ENCODE measurements at places on chromosomes 2 and 18.

GRCh38 chr2:207283356-207283755 lies 117.6 kb upstream of the KLF7 start:
- DNase-seq: no peak

GRCh38 chr2:15173501-15173900 lies 387.6 kb downstream of the NBAS start:
- DNase-seq: no peak

DNA sequence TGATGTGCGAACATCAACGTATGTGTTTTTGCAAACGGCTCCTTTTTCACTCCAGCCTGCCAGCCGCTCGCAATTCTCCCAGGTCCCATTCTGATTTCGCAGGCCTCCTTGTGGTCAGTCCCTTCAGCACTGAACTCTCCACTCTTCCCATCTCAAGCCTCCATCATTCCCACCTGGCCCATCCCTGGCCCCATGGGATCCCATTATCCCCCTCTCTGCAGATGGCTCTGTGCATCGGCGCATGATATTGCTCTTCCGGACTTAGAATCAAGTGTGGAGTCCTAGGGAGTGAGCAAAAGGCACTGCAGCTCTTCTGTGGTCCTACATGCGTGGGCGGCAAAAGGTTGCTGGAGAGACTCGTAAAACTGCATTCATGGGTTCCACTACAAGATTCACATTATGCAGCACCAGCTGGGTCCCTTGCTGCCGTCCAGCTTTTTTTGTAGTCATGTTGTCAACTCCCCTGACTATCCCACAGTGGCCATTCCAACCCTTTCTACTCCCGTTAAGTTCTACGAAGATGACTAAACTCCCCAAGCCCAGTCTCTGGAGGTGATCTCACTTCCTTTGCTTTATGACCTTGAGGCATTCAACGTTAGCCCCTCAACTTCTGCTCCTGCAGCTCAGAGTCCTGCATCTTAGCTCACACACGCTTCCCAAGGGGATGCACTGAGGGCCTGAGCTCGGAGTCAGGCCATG lies 125.3 kb upstream of the NRP2 start:
- no peak for DNase-seq

DNA sequence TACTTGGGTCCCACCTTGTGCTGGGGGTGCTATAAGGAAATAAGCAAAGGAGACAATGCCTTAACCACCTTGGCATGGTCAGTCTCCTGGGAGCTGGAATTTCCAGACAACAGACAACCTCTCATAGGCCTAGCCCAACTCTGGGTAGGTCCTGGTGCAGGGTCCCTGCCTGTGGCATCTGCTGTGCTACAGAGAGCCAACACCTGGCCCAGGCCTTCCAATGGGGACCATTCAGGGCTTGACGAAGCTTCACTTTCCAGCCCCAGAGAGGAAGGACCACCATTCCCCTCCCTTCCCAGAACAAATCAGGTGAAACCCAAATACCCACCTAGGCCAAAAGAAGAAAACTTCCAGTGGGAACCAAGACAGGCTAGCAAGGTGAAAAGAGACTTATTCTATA lies 82.8 kb downstream of the SMAD7 start:
- no peak for DNase-seq

GRCh38 chr18:13433685-13434084 lies 215.1 kb downstream of the LDLRAD4 start:
- DNase-seq: no peak

- no peak for DNase-seq
Measured at GRCh38 chr2:238558456-238559099, 131.9 kb downstream of the ASB1 start.

GRCh38 chr2:123438251-123438650 lies 586.8 kb upstream of the CNTNAP5 start:
- DNase-seq: no peak

- DNase-seq: peak; percentile 88
Measured at GRCh38 chr18:54444319-54444914, 86.7 kb downstream of the C18orf54 start.

GRCh38 chr2:172888714-172889669 lies 153.3 kb downstream of the RAPGEF4 start:
- no peak for DNase-seq

- no peak for DNase-seq
Measured at GRCh38 chr18:24015639-24016631, 1.4 kb downstream of the TTC39C start.

- DNase-seq: no peak
Measured at GRCh38 chr2:152019732-152020131, 79.1 kb downstream of the CACNB4 start.

- peak; percentile 34 for DNase-seq
Measured at GRCh38 chr18:12233378-12233777, 20.8 kb upstream of the CIDEA start.

DNA sequence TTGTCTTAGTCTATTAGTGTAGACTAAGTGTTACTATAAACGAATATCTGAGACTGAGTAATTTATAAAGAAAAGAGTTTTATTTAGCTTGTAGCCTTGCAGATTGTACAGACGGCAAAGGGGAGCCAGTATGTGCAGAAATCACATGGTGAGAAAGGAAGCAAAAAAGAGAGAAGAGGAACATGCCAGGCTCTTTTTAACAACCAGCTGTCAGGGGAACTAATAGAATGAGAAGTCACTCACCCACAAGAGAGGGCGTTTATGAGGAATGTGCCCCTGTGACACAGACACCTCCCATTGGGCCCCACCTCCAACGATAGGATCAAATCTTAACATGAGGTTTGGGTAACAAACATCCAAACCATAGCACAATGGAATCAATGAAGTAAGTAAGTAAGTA lies 20.6 kb upstream of the ZNF804A start:
- no peak for DNase-seq

GRCh38 chr2:161138429-161138828 lies 21.8 kb upstream of the TANK start:
- DNase-seq: no peak

GRCh38 chr18:62196980-62197379 lies 9.9 kb downstream of the RELCH start:
- no peak for DNase-seq

DNA sequence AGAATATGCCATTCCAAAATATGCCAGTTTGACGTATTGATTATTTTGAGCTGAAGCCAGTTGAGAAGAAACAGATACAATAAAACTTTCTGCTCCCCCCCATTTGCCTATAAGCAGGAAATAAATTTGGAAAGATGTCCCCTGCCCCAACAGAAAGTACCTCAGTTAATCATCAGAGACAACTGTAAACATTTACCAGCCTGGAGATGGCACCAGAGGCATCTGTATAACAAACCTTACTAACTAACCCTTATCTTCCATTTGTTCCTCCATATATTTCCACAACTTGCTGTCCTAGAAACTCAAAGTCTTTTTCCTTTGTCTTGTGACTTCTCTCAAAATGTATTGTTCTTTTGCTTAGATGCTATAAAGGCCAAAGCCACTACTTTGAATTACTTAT lies 93.8 kb downstream of the AKAIN1 start:
- DNase-seq: no peak

DNA sequence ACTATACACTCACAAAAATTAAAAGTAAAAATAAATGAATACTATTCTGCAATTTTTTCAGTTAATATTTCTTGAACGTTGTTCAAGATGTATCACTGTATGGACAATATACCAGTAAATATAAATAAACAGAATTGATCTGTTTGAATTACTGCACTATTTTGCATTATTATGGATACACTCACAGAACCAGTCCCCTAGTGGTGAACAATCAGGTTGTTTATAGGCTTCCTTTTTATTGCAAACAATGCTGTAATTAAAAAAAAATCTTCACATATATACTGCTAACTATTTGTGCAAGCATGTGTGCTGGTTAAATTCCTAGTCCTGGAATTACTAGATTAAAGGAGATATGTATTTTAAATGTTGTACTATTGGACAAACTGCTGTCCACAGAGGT lies 306.0 kb downstream of the FBXO15 start:
- no peak for DNase-seq

DNA sequence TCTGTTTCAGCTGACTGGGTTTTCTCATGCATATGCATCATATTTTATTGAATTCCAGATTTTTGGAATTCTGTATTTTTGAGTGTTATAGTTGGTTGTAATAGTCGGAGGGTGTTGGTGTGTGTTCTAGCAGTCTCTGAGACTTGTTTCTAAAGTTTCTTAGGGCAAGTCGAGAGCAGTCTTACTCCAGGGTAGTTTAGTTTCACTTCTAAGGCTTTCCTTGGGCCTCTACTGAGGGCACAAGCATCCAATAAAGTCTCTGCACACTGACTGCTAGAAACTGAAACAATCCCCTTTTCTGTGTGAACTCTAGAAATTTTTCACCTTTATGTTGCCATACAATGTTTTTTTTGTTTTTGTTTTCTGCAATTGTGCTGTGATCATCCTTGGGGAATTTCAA lies 663.7 kb upstream of the LRATD1 start:
- no peak for DNase-seq

DNA sequence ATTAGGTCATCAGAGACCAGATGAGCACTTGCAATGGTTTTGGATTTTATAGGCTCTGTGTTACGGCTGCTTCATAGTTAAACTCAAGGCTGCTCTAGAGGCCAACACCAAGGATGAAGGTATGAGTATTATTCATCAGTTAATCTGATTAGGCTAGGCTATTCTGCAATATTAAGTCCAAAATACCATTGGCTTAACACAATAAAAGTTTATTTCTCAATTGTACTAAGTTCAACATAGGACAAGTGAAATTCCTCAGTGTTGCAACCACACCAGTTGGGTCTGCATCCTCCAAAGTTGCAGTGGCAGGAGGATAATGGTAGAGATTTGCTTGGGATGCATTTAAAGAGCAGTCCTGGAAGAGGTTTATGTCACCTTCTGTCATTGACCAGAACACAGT lies 538.3 kb upstream of the CDH2 start:
- DNase-seq: no peak

- DNase-seq: no peak
Measured at GRCh38 chr2:33503002-33503401, 26.6 kb downstream of the RASGRP3 start.

GRCh38 chr18:42778024-42778423 lies 337.5 kb downstream of the RIT2 start:
- DNase-seq: no peak

DNA sequence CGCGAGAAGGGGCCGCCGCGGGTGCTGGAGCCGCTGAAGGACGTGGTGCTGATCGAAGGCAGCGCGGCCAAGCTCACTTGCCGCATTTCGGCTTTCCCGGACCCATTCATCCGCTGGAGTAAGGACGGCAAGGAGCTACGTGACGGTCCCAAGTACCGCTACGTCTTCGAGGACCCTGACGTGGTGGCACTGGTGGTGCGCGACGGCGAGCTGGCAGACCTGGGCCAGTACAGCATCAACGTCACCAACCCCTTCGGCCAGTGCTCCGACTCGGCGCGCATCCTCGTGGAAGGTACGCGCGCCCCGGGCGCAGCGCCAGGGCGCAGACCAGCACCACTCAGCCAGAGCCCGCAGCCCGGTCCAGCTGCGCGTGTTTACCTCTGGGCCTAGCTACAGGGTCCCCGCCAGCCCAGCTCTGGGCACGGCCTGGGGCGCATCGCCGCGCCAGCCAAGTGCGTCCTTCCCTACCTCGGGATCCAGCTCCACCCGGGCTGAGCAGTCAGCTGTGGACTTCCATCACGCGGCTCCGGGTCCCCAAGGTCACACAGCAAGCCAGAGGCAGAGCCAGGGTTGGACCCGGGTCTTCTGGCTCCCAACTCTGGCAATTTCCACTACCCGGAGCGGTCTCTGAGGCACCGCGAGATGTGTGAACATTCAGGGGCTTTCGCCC lies 1.7 kb upstream of the GMPPA start:
- DNase-seq: peak; percentile 56

- no peak for DNase-seq
Measured at GRCh38 chr18:58212274-58212673, 168.2 kb downstream of the NEDD4L start.

DNA sequence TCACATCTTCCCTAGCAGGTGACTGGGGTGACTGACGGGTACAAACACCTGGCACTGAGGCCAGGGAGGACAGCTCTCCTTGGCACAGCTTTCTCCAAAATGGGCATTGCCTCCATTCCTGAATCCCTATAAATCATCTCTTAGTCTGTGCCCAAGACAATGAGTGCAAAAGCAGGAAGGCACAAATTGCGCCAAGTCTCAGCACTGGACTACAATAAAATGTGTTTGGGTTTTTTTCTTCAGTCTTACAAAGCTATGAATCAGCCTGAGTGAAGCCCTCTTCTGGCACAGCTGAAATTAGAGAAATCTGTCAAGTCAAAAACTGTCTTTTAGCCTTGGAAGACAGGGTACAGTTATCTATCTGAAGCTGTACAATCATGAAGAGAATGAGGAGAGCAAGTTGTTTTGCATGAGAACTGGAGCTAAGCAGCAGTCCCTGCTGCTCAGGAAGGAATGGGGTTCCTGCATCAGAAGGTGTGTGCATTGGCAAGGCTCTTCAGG lies 90.8 kb downstream of the EPB41L3 start:
- no peak for DNase-seq

DNA sequence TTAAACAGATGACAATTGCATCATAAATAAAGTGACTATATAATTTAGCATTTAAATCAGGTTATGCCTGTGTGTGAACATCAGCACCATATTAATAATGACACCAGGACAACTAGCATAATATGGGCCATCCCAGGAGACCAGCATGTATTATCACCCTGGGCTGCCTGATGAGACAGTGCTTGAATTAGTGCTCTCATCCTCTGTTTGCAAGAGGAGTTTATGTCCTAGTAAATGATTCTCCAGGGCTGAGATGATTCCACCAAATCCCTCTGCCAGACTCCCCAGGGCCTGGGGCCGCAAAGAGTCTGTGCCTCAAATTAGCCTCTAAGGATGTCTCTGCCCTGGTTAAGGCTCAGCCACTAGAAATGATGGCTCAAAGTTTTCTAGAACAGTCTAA lies 97.7 kb downstream of the SGPP2 start:
- no peak for DNase-seq

GRCh38 chr2:74007711-74008110 lies 23.0 kb downstream of the TET3 start:
- no peak for DNase-seq

Data from astrocyte of the hippocampus (primary cell).